ENCODE measurements at places on chromosomes 5 and 9.

DNA sequence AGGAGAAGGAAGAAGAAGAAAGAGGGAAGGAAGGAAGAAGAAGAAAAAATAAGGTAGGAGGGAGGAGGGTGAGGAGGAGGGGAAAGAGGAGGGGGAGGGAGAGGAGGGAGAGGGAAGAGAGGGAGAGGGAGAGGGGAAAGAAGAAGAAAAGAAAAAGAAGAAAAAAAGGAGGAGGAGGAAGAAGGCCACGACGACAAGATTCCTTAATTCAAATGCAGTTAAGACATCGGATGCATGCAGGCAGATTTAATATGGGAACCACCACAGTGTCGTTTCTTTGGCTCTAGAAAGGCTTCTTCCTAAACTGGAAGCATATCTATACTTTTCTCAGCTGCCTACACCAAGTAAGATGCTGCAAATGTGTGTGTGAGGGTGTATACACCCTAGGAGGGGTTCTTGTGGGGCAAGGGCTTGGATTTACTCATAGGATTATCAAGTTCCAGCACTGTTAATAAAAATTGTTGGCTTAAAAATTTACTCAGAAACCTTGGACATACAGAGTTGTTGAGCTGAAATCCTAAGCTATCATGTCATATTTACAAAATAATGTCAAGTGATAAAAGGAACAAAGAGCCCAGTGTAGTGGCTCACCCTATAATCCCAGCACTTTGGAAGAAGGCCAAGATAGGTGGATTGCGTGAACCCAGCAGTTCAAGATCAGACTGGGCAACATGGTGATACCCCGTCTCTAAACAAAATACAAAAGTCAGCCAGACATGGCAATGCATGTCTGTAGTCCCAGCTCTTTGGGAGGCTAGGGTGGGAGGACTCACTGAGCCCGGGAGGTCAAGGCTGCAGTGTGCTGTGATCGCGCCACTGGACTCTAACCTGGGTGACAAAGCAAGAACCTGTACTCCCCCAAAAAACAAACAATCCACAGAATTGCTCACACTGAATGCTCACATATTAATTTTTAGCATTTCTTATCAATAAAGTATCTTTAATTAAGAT lies 108.5 kb downstream of the UBAP2 start:
- no peak overlapping the region for H3K4me3 ChIP-seq
- H3K36me3 ChIP-seq = peaks cover 47% of the 10 kb centered on the region
- H3K27me3 ChIP-seq = no peaks in the 10 kb centered on the region
- H3K27ac ChIP-seq = no peak overlapping the region

- no peak for DNase-seq
- H3K4me3 ChIP-seq = no peak overlapping the region
- no peak overlapping the region for H3K27ac ChIP-seq
- no peaks in the 10 kb centered on the region for H3K36me3 ChIP-seq
Measured at GRCh38 chr5:81786496-81786895, 35.6 kb upstream of the SSBP2 start.

GRCh38 chr5:81755320-81755719 lies 4.4 kb upstream of the SSBP2 start:
- H3K4me3 ChIP-seq = no peak overlapping the region
- peaks cover 9% of the 10 kb centered on the region for H3K27me3 ChIP-seq
- H3K36me3 ChIP-seq = no peaks in the 10 kb centered on the region

- H3K27me3 ChIP-seq = peaks cover 30% of the 10 kb centered on the region
- H3K27ac ChIP-seq = no peak overlapping the region
- no peaks in the 10 kb centered on the region for H3K36me3 ChIP-seq
- H3K4me1 ChIP-seq = peaks cover 6% of the 10 kb centered on the region
Measured at GRCh38 chr5:181173027-181173419, 25.6 kb downstream of the OR2V2 start.
